ENCODE measurements at places on chromosomes 2 and 18. TPM values are rescaled to one million over a fixed set of nuclear protein-coding genes. Genes with fewer than 3 reads are reported as not detected.

GRCh38 chr2:164178835-164179465, 442.3 kb downstream of the GRB14 start:
- no peak for DNase-seq

GRCh38 chr2:187050409-187050998, 201.5 kb upstream of the ZSWIM2 start:
- no peak for DNase-seq

DNA sequence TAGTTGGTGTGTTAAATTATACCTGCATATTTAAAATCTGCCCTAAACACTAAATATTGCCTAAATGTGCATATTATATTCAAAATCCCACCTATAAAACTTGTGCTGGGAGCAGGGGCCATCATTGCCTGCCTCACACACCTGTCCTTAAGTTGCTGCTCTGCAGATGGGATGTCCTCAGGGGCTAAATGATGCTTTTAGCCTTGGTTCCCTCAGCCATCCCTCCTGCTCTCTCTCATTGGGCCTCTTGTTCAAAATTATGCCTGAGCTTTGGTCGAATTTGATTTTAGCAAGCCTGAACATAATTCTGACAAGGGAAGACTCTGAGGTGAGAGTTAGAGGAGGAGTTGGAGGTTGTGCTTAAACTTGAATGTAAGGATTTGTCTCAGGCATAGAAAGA, 318.3 kb upstream of the RAB12 start:
- DNase-seq: no peak

DNA sequence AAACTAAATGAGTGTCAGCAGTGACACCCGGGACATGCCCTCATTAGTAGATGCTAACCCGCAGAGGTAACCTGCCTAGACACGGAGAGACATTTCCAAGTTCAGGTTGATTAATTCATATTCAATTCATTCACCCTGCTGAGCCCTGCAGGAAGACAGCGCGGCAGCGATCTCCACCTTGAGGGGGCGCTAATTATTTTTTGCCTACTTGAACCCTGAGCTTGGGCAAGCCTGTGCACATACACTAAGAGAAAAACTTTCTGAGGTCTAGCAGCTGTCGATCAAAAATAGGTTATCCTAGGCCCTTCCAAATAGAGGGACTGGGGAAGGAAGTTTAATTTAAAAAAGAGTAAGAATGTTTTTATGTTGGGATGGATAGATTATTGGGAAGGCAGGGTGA, 1.3 kb upstream of the LYPD6 start:
- no peak for DNase-seq

- DNase-seq: no peak
Measured at GRCh38 chr2:234307322-234307961, 189.4 kb downstream of the ARL4C start.

- no peak for DNase-seq
Measured at GRCh38 chr2:131023758-131024157, 69.5 kb downstream of the FAM168B start.

GRCh38 chr2:171813126-171813525, 80.9 kb downstream of the SLC25A12 start:
- no peak for DNase-seq

Gene PAIP2B
- 0.55 TPM for total RNA-seq

Gene CROCC2
- not detected for total RNA-seq

Gene PSD4
- 0.64 TPM for total RNA-seq
